ENCODE measurements at places on chromosomes 2 and 18. TPM values are rescaled to one million over a fixed set of nuclear protein-coding genes. Genes with fewer than 3 reads are reported as not detected.

Gene IL36G
- not detected for total RNA-seq

GRCh38 chr2:1625281-1626001 is 118.9 kb downstream of the PXDN start:
- ATAC-seq = no peak

Gene PARD3B
- 0.29 TPM for total RNA-seq

DNA sequence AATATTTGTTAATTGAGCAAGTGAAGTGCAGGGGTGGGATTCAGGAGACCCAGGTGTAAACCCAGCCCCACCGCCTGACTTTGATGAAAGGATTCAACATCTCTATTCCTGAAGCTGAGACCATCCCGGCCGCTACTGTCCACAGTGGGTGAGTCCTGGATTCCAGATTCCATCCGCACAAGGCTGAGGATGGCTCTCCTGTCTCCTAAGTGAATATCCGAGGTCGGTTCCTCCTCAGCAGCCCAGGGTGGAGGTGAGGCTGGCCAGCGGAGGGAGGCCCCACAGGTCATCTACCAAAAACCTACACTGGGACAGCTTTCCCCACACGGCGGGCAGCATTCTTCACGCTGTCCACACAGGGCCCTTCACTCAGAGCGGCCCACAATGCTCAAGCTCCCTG is 57.6 kb downstream of the ACKR3 start:
- ATAC-seq = no peak

Gene STPG4
- 0.50 TPM for total RNA-seq

Gene LBX2
- total RNA-seq = 1.3 TPM

Gene CPO
- total RNA-seq = not detected

GRCh38 chr2:180474716-180475115 is 467.6 kb upstream of the CWC22 start:
- no peak for ATAC-seq

Gene FSHR
- not detected for total RNA-seq

DNA sequence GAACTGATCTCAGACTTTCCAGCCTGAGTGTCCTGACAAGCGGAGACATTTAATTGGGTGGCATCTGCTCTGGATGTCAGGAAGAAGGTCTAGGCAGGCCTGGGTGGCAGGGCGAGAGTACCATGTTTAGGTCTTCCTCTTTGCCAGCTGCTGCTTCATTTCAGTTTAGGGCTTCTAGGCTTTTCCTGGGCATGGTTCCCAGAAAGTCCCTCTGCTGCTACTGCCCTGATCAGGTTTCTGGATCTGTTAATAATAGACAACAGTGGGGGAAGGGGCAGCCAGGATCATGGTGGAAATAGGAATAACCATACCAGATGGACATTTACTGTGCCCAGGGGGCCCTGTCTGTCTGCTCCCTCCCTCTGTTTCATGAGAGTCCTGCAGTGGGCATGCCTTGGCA is 2.3 kb upstream of the PLCD4 start:
- ATAC-seq = no peak

GRCh38 chr18:68817584-68817983 is 19.7 kb downstream of the CCDC102B start:
- ATAC-seq = no peak

Gene CAVIN2
- total RNA-seq = not detected

GRCh38 chr2:44930274-44931197 is 11.0 kb upstream of the SIX3 start:
- no peak for ATAC-seq

DNA sequence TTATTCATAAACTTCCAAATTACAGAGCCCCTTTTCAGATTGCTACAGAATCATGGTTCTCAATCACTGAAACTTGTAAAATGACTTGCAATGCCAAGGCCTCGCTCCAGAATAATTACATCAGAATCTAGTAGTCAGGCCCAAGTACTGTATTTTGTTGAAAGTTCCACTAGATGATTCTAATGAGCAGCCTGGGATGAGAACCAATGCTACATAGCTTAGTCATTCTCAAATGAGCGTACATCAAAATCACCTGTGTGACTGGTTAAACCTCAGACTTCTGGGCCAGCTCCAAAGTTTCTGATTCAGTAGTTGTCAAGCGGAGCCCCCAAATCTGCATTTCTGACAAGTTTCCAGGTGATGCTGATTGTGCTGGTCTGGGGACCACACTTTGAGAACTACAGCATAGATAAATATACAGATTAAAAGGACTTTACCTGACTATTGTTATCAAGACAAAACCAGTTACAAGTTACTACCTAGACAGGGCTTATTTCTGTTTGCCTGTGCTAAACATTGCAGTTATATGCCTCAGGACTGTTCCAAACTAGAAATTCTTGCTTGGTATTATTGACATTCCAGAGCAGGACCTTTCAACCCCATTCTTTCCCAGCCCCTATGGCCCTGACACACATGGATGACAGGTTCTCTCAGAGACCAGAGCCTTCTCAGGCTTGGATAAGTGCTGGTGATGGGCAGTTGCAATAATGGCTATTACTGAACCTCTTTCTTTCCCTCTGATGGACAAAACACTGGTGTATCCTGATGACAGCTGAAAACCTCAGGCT is 83.1 kb downstream of the UPP2 start:
- ATAC-seq = peak; percentile 33

DNA sequence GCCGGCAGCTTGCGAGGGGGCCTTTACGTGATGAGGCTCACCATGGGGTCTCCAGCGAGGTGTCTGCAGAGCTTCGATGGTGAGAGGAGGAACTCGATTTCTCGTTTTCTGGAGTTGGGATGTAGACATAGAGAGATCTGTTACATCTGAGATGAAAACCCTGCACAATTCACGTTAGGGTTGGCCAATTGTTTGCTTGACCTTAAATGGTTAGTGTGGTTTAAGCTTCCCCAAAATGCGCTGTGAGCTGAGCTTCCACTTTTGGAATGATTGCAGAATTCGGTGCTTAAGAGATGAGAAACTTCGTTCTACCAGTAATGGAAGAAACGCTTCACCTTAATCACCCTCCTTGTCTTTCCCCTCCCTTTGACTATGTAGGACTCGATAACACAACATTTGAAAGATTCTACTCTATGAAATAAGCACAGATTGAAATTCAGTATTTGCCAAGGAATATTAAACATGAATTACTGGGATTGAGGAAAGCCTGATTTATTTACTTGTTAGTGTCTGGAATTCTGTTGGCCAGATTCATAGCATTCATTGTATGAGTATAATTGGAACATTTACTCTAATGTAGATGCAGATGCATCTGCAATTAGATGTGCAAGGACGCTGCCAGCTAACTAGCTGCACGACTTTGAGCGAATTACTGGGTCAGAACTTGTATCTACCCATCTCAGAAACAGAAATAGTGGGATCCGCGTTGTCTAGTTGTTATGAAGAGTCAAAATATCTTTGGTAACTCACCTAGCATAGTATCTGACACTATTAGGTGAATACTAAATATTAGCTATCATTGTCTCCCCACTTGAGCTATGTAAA is 1.6 kb upstream of the KLF7 start:
- ATAC-seq = peak; percentile 17

- ATAC-seq = no peak
Observed at GRCh38 chr2:168470320-168471162, 14.5 kb downstream of the CERS6 start.

Gene TIA1
- total RNA-seq = 88.2 TPM

GRCh38 chr2:5322396-5322795 is 369.8 kb upstream of the SOX11 start:
- no peak for ATAC-seq

Gene MC2R
- not detected for total RNA-seq

DNA sequence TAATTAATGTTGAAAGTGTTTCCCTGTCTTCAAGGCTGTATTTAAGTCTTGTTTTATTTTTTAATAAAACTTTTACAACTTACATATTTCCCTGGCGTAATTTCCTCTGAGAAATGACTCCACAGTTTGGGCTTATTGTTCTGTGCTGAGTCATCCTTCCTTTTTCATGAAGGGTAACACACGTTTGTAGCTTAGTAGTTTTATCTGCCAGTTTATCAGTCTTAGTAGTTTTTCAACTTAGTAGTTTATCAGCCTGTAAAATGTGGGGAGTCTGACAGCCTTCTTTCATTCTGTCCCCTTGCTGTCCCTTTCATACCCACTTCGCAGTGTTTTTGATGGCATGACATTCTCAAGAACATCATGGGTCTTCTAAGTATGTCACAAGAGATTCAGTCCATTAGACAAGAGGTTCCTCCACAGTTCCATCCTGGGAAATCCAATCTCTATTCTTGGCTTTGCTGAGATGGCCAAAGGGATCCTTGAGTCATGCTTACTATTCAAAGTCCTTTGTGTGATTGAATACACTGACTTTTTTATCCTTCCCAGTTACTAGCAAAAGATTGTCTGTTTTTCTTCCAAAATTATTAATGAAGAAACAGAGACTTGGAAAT is 60.0 kb upstream of the SGPP2 start:
- ATAC-seq = no peak

- ATAC-seq = no peak
Observed at GRCh38 chr2:215607766-215608165, 171.9 kb upstream of the FN1 start.

Gene CHMP3
- 40.1 TPM for total RNA-seq

Gene RETSAT
- total RNA-seq = 34.5 TPM

- no peak for ATAC-seq
Observed at GRCh38 chr2:118817469-118817868, 30.0 kb downstream of the EN1 start.

GRCh38 chr18:74796841-74797576 is 199.3 kb downstream of the ZNF407 start:
- ATAC-seq = peak; percentile 98

Gene TIGD1
- 7.7 TPM for total RNA-seq

Gene CNRIP1
- not detected for total RNA-seq

GRCh38 chr18:31244771-31245394 is 73.1 kb upstream of the DSG1 start:
- no peak for ATAC-seq

DNA sequence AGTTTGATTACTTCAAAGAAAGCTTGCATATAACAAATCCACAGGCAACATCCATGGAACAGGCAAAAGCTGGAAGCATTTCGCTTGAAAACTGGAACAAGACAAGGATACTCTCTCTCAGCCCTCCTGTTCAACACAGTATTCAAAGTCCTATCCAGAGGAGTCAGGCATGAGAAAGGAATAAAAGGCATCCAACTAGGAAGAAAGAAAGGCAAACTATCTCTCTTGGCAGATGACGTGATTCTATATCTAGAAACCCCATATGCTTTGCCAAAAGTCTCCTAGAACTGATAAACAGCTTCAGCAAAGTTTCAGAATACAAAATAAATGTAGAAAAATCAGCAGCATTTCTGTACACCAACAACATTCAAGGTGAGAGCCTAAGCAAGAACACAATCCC is 34.1 kb upstream of the MC4R start:
- ATAC-seq = no peak

DNA sequence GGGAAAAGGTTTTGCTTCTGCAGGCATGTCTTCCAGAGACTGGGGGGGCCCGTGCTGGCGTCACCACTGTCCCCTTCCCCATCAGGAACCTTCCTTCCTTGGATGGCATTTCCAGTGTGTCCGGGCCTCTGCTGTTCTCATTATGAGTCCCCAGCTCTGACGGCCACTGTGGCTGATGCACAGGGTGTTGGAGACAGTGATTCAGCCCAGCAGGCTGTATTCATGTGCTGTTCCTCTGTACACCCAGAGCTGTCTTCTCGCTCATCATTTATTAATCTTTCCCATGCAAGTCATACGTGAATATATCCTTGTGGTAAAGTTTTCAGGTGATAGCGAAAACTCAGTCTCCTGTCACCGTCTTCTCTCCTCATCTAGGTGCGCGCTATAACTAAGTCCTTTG is 57.7 kb downstream of the ASAP2 start:
- ATAC-seq = no peak

Gene TXNDC2
- not detected for total RNA-seq

- no peak for ATAC-seq
Observed at GRCh38 chr18:59954755-59955156, 55.0 kb downstream of the PMAIP1 start.

DNA sequence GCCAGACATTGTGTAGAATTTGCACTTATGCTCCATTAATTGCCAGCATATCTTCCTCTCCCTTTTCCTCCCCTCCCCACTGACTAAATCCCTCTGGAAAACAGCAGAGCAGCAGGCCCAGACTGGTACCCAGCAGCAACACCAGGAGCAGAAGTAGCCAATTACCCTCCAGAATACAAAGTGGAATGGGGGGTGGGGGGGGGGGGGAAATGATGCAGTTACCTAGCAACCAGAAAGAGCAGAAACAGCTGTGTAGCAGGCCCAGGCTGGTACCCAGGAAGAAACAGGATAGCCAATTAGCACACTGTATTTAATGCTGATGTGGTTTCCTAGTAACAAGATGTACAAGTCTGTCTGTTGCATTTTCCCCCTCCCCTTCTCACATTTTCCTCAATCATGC is 52.3 kb downstream of the KLF7 start:
- no peak for ATAC-seq

Gene CD8B
- not detected for total RNA-seq

DNA sequence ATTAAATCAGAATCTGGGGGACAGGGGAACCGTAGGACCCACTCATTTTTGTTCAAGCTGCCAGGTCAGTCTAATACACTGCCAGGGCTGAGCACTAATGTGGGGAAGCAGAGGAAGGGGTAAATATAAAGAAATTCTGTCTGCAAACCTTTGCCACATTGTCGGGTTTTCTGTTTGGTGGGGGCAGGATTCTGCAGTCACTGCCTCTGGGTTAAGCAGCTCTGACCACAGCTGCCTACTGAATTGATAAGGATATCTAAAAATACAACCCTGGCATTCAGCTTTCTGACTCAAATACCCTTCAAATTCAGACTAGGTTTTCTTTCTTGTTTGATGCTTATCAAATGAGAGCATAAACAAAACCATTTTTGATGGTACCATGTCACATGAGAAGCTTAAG is 6.0 kb downstream of the DNER start:
- no peak for ATAC-seq

GRCh38 chr2:58701688-58702301 is 460.7 kb upstream of the FANCL start:
- ATAC-seq = no peak

Gene COQ10B
- total RNA-seq = 15.8 TPM

Gene SUPT7L
- 32.7 TPM for total RNA-seq

DNA sequence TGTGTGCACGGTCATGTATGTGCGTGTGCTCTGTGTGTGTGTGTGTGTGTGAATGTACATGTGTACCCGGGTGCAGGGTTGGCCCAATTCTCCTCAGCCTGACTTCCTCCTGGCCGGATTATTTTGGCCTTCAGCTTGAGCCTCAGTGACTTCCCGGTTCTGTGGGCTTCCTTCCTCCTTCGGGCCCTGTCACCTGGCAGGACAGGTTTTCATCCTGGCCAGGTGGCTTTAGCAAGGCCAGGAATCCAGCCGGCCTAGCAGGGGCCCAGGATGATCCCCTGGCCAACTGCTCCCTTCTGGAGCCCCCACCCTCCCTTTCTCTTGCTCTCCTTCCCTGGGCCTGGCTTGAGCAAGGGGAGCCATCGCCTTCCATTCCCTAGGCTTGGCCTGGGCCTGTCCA is 140.5 kb downstream of the INHBB start:
- ATAC-seq = no peak

Measured in activated T-helper 17 cell treated with anti-CD3 and anti-CD28 coated beads, Interleukin-2, amount 50 U/mL, for 72 hours (primary cell).